NAMALWA (cell line): ENCODE measurements at places on chromosomes 4 and X.

- no peak for DNase-seq
These were observed 1346.7 kb upstream of the IGFBP7 start for GRCh38 chr4:58456727-58457384.

GRCh38 chr4:69653147-69653546, at the start of gene UGT2A1:
Gene UGT2A1 (minus strand): TSS chr4:69653247. CDS start chr4:69647644, 5,603 bp downstream.
- DNase-seq: no peak

GRCh38 chr4:146488495-146489174, 33.1 kb downstream of the SLC10A7 start:
- DNase-seq: no peak

DNA sequence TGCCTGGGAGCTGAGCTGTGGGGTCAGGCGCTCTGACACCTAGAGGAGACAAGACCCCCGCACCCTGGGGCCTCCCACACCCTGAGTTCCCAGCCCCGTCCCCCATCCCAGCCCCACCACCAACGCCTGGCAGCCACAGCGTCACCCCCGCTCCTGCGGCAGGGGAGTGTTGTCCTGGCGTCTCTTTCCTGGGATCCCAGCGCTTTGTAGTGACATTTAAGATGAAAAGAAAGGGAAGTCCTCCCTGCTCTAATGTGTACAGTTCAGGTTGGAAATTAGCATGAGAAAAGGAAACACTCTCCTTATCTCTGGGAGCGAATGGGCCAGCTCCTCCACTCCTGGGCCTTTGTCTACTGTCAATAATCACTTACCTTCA, 112.1 kb downstream of the FAM53A start:
- DNase-seq: no peak

GRCh38 chr4:182758273-182758672, 158.9 kb downstream of the DCTD start:
- no peak for DNase-seq

GRCh38 chr4:139401368-139401767, 52.6 kb upstream of the RAB33B start:
- no peak for DNase-seq

DNA sequence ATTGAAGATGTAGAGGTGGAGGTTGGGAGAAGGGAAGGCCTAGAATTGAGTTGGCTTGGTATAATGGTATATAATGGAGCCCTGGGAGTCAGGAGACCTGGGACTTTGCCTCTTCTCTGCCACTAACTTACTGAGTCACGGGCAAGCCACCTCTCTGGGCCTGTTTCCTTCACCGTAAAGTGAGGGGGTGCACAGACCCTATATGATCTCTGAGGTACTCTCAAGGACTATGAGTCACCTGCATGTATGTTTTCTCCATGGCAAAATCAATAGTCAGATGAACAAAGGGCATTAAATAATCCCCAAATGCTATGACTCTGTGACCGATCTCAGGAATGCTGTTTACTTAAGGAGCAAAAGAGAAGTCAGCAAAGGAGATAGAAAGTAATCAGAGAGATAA, 5.1 kb downstream of the P2RY4 start:
- DNase-seq: no peak

GRCh38 chr4:137927972-137928371, 314.2 kb downstream of the SLC7A11 start:
- DNase-seq: no peak

DNA sequence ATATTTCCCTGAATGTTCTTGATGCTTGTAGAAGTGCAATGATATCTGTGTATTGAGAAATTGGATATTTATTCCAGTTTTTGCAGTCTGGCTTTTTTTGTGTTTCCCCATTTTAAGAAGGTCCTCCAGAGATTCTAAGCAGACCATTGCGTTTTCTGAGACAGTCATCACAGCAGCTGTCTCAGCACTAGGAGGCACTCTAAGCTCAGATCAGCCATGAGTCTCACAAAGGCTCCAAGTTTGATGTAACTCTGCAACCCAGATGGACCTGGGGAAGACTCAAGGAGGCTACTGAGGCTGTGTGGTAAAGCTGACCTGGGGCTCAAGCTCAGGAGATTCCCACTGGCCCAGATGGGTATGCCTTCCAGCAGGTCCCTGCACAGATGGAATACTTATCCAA, 89.3 kb upstream of the CYLC1 start:
- no peak for DNase-seq

DNA sequence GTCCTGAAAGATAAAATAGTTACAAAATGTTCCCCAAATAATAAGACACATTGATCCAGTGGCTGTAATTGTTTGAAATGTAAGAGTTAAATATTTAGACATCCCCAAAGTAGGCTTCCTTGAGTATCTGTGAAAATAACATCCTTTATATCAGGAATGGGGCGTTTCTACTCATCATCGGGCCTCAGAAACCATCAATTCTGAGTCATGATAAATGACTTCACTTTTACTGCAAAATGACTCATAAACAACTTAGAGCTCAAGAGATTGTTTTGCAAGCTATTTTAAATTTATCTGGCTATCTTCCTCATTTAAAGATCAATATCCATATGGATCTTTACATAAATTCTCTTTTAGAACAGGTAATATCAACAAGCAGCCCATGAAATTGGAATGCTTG, 369.4 kb upstream of the CNKSR2 start:
- DNase-seq: no peak

GRCh38 chr4:167359711-167360110, 125.4 kb upstream of the SPOCK3 start:
- DNase-seq: no peak

DNA sequence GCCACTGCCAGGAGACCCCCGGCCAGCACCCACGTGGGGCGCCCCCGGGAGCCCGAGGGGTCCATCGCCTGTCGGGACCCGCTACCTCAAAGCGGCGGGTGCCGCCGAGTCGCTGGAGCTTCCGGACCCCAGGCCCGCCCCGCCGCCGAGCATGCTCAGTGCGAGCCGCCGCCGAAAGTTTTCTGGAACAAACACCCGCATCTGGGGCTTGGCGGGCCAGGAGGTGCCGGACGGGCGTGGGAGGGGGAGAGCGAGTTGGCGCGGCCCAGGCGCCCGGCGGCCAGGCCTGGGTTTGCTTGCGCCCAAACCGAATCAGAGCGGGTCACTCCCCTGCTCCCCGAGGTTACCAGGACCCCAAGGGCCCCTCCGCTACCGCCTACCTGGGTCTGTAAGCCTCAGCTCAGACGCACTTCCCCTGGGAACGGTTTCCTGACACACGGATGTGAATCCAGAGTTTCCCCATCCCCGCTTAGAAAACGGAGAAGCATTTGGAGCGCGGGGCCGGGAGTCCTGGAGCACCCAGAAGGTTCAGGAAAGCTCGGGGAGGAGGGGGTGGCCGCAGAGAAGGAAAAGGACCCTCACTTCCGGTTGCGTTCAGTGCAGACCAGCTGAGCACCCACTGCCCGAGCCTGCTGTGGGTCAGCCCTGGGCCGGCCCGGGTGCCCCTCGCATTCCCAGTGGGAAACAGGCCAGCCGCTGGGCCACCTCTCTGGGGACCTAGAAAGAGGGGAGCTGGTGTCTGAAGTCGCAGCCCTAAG, at the start of gene EVC2:
EVC2 (minus strand) TSS at position 111 of the 758 bp plus-strand sequence; CDS start at position 65, 46 bp downstream.
- no peak for DNase-seq

GRCh38 chr4:54373718-54374210, 144.7 kb downstream of the PDGFRA start:
- DNase-seq: no peak

GRCh38 chr4:107452717-107453630, 267.1 kb downstream of the PAPSS1 start:
- DNase-seq: no peak

- DNase-seq: no peak
These were observed 325.7 kb upstream of the GIMD1 start for GRCh38 chr4:106694232-106694631.

DNA sequence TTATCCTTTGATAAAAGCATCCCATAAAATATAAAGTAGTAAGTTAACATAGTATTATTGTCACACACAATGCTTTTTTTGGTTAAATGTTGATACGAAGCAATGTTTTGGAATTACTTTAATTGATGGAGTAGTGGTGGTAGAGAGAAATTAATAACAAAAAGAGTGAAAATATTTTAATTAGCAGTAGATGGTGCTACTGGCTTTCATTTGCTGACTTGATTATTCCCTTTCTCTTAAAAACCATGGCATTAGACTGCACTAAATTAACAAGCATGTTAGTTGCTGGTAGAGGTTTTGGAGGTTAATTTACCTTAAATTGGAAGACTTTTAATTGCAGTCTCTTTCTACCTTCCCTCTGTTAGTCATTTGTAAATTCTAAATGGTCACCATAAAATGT, 8.9 kb upstream of the DCK start:
- no peak for DNase-seq

GRCh38 chrX:101550751-101551379, 518 bp downstream of the ARMCX1 start:
- DNase-seq: no peak

DNA sequence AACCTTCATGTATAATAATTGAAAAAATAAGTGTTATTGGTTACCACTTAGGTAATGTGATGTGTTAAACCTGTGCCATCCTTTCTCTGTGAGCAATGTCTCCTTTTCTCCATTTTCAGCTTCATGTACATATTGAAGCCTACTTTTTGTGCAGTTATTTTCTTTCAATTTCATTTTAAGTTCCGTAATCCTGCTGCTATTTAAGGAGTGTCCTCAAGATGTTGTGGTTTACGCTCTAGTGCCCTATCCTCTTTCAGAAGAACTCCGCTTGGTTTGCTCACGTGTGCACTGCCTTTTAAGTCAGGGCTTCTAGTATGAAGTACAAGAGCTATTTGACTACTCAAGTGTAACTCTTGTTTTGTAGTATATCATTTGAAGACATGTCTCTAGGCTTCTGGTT, 2253.2 kb upstream of the TENM3 start:
- DNase-seq: peak; percentile 95

DNA sequence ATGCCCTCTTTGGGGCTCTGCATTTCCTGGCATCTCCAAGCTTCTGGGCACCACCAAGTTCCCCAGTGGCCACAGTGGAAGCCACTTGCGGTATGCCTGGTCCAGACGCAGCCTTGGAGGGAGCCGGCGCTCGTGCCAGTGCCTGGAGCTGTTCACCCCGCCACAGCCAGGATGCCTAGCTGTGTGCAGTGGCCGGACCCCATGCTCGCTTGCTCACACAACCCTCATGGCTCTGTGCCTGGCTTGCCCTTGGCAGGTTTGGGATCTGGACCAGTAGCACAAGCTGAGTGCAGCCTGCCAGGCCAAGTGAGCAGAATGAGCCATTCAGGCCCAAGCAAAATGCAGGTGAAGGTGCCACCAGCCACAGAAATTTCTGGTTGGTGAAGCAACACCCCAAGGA, 283.5 kb downstream of the EVC2 start:
- no peak for DNase-seq

DNA sequence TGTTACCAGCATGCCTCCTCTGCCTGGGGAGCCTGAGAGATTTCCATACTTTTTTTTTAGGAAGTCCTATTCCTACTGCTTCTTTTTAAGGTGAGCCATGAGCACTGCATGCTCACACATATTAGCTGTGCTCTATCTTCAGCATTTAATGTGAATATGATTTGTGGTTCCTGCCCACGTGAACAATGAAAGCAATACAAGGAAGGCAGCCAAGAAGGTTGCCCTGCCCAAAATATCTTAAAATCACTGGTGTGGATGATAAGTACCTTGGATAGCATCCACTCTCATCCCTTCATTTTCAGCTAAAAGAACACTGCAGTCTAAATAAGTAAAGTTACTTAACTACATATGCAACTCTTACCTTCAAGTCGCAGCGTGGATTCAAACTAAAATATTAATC, 607.5 kb downstream of the PACRGL start:
- no peak for DNase-seq

- DNase-seq: no peak
These were observed 25.4 kb downstream of the SOWAHB start for GRCh38 chr4:76872556-76872955.

DNA sequence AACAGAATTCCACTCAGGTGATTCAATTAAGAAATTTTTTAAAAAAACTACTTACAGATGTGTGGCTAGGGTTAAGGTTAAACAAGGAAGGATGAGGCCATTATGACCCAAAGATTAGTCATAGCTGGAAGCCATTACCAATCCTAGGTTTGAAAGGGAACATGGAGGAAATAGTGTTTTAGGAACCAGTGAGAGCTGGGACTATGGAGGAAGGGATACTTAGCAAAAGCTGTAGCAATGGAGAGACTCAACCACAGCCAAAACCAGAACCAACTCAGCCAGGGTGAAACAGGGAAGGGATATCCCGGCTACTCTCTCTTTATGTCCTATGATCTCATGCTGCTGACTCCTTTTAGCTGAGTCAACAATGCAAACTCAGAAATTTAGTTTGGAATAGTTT, 148.6 kb upstream of the CNKSR2 start:
- no peak for DNase-seq

GRCh38 chrX:19334945-19335626, 8.6 kb upstream of the PDHA1 start:
- DNase-seq: peak; percentile 87

GRCh38 chr4:43244688-43245382, 352.3 kb downstream of the GRXCR1 start:
- DNase-seq: peak; percentile 34

- DNase-seq: no peak
These were observed 122.3 kb upstream of the OTUD4 start for GRCh38 chr4:145302725-145303124.

DNA sequence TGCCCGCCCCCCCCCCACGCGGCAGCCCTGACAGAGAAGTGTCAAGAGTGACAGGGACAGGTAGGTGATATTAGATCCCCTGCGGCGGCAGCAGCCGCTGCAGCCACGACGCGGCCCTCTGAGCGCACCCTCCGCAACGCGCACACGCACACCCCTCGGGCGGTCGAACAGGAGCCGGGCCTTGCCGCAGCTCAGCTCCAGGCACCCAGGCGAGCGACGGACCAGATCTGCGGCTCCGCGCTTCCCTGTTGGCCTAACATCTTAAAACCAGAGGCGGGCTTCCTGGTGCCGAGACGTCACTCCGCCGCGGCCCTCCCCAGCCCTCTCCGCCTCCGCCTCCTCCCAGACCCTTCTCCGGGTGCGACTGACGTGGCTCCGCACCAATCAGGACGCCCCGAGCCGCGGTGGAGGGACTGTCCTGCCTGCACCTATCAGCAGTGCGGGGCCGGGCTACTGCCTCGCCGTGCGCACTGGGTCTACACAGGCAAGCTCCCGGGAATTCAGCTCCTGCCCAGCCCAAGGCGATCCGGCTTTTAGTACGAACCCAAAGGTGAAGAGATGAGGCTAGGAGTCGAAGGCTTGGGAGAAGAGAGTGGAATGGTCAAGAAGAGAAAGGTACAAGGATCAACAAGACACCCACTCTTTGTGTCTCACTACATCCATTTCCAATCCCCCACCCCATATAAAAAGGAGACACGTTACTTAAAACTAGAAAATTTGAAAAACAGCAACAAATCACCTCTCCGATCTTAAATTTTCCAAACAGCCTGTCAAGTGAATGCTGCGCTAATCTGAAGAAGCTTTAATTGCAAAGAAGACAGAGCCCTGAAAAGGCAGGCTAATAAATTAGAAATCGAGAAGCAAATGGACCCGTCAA, at the start of gene PITX2:
PITX2 (minus strand) TSS at position 237 of the 877 bp plus-strand sequence. CDS start 617 bp downstream, outside the sequence.
- no peak for DNase-seq

GRCh38 chr4:184503869-184504300, 29.5 kb upstream of the IRF2 start:
- no peak for DNase-seq

DNA sequence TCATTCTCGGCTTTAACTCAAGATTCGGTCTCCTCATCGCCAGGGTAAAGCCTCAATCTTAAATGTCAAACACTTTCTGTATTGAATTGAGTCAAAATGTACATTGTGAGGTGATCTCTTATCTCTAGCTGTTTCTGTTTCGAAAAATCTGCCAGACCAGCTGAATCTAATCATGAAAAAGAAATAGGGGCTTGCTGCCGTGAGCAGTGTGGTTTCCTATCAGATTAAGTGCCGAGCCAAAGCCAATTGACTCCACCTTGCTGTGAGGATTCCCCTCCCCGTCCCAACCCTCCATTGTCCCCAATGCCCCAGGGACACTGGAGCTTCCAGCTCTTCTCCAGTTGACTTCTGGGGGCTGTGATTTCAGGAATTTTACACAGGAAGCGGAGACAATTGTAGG, 12.5 kb upstream of the CRLF2 start:
- no peak for DNase-seq
